CD4-positive, CD25-positive, alpha-beta regulatory T cell (primary cell): ENCODE measurements at places on chromosomes 6 and 20.

DNA sequence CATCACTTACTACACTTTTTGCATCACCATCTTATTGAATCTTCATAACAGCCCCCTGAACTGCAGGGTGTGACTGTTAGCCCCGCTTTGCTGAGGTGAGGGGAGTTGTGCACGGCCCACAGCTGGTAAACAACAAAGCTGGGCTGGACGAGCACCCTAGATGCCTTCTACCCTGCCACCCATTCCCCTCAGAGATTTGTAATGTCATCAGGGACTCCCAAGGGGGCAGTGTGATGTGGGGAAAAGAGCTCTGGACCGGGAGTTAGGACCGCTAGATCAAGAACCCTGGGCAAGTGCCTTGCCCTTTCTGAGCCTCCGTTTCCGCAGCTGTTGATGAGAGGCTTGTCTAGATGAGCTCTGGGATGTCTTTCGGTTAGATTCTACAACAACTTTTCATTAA, 20.9 kb downstream of the PKIG start:
- DNase-seq: no peak

GRCh38 chr6:105991561-105992314, 94.4 kb upstream of the PRDM1 start:
- no peak for DNase-seq

- no peak for DNase-seq
Measured at GRCh38 chr6:12490351-12490903, 200.3 kb downstream of the EDN1 start.

- DNase-seq: no peak
Measured at GRCh38 chr6:130933712-130934200, 106.5 kb downstream of the SMLR1 start.

DNA sequence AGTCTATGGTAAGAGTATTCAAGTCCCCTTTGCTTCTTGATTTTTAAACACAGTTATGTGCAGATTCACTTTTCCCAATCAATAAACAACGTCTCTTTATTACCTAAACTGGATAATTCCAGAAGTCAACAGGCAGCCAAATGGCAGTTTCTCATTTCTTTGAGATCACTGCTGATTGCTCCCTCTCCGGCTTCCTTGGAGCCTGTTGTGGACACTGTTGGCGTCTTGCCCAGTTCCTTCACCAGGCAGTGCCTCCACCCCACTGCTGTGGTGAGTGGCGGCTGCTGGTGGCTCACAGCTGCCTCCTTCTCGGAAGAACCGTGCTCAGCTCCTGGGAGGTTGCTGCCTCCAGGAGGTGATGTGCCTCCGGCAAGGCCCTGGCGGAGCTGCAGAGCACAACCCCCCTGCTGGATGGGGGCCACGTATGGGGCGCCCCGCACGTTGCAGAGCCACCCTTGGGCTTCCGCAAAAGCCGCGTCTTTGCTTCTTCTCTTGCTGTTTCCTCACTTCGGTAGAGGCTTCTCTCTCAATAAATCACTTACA, 105.1 kb upstream of the CNKSR3 start:
- DNase-seq: no peak

DNA sequence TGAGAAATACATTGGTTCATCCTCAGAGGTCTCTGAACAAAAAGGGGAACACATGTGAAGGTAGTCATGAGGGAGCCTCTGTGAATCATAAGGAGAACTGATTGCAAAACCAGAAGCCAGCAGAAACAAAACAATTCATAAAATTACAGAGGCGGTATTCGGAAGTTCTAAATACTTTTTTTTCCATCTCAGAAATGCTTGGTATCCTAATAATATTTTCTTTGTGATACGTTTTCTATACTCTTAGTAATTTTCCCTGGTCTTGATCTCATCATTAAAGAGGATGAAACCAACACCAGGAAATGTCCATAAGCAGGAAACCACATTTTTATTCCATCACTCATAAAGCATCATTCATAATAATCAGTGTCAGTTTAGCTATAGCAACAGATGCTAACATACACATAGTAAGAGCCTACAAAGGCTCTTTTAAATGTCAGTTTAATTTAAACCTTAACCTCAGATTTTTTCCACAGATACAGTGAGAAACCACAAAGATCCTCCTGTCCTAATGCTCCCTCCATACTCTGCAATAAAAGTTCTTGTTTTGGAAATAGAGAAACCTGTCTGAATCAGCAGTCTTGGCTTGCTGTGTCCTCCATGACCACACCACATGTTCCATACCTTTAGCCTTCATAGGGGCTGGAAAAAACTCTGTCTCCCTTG, 29.2 kb downstream of the SGK1 start:
- peak; percentile 19 for DNase-seq

DNA sequence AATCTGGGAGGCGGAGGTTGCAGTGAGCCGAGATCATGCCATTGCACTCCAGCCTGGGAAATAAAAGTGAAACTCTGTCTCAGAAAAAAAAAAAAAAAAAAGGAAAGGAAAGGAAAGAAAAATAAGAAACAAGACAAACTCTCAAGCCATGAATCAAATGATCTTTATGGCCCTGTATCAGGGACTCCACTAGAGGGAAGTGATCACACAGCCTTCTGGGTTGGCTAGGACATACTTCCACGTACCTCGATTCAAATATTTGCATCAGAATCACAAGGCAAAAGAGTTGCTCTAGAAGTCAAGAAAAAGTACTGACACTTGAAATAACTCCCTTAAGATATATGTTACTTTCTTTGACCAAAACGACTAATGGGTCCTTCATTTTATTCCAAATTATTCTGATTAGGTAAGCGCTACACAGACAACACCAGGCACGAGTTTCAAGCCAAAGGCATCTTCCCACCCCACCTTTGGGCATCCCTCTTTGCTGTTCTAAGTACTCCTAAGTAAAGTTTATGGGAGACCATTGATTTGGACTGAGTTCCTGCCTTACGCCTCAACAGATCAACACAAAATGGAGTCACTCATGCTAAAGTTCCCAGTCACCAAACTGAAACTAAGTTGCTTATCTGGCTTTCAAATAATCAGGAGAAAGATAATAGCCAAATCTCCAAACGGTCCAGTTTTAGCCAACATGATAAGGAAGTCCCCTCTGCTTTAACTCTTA, 77.5 kb upstream of the NT5E start:
- no peak for DNase-seq

DNA sequence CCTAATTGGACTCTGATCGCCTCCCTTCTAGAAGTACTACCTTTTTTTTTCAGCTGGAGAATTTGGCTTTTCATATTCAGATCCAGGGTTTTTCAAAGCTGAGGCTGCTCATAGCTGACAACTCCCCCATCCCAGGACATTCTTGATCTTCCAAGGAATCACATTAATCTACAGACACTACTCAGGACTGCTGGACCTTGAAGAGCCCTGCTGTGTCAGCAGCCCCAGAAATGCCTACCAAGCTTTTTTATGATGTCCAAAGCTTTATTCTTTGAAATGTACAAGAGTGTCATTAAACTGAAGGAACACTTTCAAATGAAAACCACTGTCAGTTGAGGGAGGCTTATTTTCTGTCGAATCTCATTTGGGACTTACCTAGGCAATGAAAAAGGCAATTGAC, 704.1 kb downstream of the PTPRT start:
- DNase-seq: no peak

DNA sequence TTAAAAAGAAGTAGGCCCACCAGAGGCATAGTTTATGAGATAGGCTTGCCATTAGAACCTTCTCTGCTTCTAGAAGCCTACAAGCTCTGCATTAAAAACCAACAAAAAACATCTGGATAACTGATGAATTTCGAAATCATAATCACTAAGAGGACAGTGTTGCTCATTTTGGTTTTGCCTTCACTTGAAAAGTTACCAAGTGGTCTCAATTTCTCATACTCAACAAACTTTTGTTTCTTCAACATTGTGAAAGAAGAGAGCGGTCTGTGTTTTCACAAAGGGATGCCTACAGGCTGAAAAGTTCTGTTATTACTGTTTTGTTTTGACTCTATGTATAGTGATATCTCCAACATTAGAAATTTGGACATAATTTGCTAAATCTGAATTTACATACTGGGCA, 98.9 kb downstream of the PDSS2 start:
- no peak for DNase-seq

DNA sequence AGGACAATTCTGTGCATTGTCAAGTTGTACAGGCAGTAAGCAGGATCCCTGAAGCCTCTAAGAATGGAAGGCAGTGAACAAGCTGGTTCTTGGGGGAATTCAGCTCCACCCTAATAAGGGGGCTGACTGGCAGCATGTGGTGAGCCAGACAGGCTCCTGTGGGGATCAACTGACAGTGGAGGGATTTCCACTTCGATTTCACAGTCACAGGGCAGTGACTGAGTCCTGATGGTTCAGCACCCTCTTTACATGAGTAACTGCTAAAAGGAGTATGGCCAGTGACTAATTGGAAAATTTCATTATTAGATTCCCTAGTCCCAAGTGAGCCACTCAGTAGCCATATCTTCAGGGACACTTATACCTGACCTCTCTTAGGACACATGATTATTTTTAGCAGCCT, 78.4 kb downstream of the NDUFAF5 start:
- no peak for DNase-seq

- no peak for DNase-seq
Measured at GRCh38 chr6:26223228-26223627, 136.0 kb downstream of the HFE start.

- no peak for DNase-seq
Measured at GRCh38 chr6:45420909-45421708, 43.4 kb upstream of the SUPT3H start.

- DNase-seq: no peak
Measured at GRCh38 chr20:6269168-6269873, 146.5 kb upstream of the FERMT1 start.

- DNase-seq: peak; percentile 79
Measured at GRCh38 chr20:62900052-62900691, 26.1 kb downstream of the DIDO1 start.

- DNase-seq: no peak
Measured at GRCh38 chr6:84353459-84354423, 126.3 kb upstream of the CEP162 start.

GRCh38 chr6:136470044-136470443, 80.2 kb downstream of the MAP7 start:
- no peak for DNase-seq

GRCh38 chr6:5130135-5130866, 45.2 kb downstream of the PPP1R3G start:
- DNase-seq: no peak

- DNase-seq: no peak
Measured at GRCh38 chr6:148379481-148379880, 36.8 kb downstream of the SASH1 start.

DNA sequence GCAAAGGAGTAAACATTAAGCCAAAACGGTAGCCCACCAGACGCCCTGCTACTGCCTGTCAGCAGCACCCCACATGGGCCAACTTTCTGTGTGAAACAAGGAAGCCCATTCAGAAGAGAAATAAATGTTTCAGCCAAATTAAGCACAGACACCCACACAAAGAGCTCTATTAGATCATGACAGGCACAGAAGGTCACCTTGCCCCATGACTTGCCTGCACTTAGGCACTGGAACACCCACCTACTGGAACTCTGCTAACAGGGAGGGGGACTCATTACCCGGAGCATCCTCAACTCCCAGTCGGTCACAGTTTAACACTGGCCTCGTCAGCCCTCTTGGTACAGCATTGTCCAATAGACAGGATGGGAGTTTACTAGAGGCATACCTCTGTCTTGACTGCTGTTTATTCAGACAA, 31.8 kb downstream of the GFOD1 start:
- no peak for DNase-seq

- peak; percentile 71 for DNase-seq
Measured at GRCh38 chr6:166997768-166998255, 1.4 kb upstream of the CEP43 start.

- peak; percentile 31 for DNase-seq
Measured at GRCh38 chr6:31575952-31576685, 754 bp downstream of the TNF start.

- no peak for DNase-seq
Measured at GRCh38 chr20:57648878-57649616, 28.8 kb upstream of the ZBP1 start.

- no peak for DNase-seq
Measured at GRCh38 chr6:81865712-81866111, 113.2 kb upstream of the TENT5A start.

DNA sequence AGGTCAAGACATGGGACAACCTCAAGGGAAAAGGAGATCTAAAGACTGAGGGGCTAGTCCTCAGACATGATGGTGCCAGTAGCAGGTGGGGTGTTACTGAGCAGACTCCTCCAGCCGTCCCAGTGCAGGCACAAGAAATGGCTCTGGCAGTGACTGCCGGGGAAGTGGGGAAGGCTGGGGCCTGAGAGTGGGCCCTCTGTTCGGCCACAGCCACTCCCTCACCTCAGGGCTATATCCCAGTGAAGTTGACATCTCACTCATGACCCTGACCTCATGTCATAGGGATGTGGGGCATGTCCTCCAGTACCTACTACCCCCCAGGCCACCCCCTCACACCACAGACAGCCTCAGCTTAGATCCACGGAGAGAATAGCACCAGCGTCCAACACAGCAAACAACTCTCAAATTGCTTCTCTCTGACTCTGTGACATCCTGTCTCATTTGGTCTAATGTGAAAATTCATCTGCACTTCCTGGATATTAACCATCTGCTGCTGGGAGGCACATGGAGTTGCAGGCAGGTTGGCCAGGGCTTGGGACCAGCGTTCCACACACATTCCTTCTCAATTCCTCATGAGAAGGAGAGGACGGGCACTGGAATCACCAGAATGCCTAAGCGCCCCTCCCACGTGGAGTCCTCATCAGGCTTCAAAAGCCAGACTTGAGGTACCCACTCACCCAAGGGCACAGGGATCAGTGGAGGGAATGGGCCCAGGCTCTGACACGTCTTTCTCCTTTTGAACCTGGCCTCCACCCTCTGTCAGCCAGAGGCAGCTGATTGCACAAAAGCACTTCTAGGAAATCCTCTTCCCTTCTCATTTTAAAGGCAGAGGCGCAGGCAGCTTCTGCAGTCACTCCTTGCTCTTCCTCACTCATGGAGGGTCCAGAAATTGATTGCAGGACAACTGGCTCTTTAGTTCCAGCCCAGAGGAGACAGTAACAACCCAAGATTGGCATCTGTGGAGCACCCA, 163.6 kb upstream of the CST7 start:
- DNase-seq: no peak

DNA sequence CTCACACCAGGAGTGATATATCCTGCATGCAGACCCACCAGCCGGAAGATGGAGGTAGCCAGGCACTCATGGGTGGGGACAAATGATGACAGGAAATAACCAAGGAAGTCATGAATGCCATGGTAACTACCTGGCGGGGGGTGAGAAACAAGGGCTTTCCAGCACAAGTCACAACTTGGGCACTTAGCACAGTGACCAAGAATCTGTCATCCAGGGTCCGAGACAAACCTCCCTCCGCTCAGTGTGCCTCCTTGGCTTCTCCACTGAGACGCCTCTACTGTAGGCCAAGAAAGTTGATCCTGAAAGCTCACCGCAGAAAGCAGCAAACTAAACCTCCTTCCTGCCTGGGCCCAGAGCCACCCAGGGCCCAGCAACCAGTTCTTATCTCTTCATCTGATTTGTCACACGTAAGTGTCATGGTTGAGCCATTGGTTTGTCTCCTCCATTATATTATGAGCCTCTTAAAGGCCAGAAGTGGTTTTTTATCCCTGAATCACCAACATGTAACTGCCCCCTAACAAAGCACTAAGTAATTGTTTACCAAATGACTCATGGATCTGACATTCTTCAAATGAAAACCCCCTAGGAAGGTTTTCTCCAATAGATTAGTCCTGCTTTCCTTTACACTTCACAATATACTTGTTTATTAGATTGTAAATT, 84.3 kb upstream of the TAB2 start:
- DNase-seq: peak; percentile 17
